Uterus (tissue), 4 donors: ENCODE measurements at places on chromosomes 7 and 10. TPM values are rescaled to one million over a fixed set of nuclear protein-coding genes. Genes with fewer than 3 reads are reported as not detected.
A peak's percentile ranks its signal among the peaks of the same experiment; 100 is the strongest.

DNA sequence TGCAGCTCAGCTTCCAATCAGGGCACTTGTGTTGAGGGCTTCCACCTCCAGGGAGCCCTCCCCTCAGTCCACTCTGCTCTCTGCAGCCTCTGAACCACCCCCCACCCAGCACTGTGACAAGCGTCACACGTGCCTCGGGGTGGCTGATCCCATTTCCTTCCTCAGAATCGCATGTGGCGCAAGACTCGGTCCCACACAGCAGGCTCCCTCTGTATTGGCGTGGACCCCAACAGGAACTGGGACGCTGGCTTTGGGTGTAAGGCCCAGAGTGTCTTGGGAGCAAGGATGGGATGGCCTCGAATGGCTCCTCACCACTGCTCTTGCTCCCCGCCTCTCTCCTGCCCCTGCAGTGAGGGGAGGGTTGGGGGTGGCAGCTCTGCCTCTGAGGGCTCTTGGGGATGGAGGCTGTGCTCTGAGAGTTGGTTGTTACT, 4.1 kb downstream of the CPA1 start:
- no peak for DNase-seq

GRCh38 chr7:15490291-15490690, 71.5 kb downstream of the AGMO start:
- no peak for DNase-seq

- DNase-seq, result no peak
These were observed 12.7 kb downstream of the STEAP2 start for GRCh38 chr7:90224195-90224594.

GRCh38 chr7:124898531-124898930, 31.1 kb downstream of the POT1 start:
- no peak for DNase-seq

GFRA1 gene
- 52.1 TPM for total RNA-seq

GRCh38 chr10:782751-783648, 93.5 kb upstream of the DIP2C start:
- no peak for DNase-seq

DNA sequence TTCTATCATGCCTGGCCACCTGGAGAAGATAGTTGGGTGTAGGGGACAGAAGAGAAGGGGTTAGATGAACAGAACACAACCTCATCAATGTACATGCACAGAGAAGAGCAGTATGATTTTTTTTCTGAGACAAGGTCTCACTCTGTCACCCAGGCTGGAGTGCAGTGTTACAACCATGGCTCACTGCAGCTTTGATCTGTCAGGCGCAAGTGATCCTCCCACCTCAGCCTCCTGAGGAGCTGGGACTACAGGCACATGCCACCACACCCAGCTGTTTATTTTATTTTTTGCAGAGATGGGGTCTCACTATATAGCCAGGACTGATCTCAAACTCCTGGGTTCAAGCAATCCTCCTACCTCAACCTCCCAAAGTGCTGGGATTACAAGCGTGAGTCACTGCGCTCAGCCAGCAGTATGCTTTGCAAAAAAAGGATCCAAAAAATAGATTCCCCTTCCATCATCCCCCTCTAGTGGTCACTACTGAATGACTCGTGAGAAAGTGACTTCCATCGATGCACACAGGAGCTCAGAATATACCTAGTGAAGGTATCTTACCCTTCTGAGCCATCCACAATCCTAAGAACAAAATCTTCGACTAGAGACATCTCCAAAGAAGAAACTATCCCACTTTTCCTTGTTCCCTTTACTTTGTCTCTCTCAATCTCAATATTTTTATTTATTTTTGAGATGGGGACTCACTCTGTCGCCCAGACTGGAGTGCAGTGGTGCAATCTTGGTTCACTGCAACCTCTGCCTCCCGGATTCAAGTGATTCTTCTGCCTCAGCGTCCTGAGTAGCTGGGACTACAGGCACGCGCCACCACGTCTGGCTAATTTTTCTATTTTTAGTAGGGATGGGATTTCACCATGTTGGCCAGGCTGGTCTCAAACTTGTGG, 21.0 kb downstream of the ZCWPW1 start:
- DNase-seq, result peak; percentile 53

DNA sequence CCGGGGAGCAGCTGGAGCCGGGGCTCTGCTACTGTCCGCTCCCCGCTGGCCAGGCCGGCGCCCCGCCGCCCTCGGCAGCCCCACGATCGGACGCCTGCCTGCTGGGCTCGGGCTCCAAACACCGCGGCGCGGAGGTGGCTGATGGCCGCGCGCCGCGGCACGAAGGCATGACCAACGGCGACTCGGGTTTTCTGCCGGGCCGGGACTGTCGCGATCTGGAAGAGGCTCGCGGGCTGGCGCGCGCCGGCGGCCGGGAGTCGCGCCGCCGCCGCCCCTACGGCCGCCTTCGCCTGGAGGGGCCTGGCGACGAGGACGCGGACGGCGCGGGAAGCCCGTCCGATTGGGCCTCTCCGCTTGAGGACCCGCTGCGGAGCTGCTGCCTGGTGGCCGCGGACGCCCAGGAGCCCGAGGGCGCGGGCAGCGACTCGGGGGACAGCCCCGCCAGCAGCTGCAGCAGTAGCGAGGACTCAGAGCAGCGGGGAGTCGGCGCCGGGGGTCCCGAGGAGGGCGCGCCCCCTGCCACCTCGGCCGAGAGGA, 570 bp downstream of the TBC1D12 start:
- no peak for DNase-seq

DNA sequence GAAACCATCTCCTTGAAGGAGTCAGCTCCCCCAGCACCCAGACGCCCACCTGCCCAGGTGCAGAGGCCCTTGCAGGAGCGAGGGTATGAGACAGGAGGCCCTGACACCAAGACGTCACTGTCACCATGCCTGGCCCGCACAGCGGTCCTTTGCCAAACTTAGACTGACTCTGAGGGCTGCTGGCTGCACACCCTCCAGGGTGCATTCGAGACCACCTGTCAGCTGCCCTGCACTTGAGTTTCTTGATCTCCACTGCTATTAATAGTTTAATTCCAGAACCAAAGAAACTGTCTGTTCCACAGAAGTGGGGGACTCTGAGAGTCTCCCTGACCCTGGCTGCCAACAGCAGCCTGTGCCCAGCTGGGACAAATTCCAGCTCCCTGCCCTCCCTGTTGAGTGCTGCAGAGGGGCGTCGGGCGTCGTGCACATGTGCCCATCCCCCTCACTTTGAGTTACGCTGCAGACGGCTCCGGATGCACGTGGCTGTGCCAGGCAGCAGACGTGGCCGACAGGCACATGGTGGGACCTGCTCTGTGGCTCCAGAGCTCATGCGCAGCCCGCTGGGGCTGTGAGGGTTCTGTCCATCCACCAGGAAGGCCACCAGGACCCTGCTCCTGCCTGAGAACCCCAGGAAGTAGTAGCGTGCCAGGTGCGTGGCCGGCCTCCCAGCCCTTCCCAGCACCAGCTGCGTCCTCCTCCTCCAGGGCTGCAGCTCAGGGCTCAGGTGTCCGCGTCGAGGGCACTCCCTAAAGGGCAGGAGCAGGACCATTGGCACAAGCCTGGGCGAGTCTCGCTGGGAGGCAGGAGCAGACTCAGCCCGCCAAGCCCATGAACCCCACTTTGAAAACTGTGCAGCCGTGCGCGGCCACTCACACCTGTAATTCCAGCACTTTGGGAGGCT, 24.8 kb downstream of the ELFN1 start:
- DNase-seq, result no peak

NAT16 gene
- not detected for total RNA-seq

GRCh38 chr10:88890681-88891381, 10.8 kb downstream of the STAMBPL1 start:
- no peak for DNase-seq

- DNase-seq, result no peak
These were observed 165.2 kb downstream of the PTEN start for GRCh38 chr10:88028654-88029053.

DNA sequence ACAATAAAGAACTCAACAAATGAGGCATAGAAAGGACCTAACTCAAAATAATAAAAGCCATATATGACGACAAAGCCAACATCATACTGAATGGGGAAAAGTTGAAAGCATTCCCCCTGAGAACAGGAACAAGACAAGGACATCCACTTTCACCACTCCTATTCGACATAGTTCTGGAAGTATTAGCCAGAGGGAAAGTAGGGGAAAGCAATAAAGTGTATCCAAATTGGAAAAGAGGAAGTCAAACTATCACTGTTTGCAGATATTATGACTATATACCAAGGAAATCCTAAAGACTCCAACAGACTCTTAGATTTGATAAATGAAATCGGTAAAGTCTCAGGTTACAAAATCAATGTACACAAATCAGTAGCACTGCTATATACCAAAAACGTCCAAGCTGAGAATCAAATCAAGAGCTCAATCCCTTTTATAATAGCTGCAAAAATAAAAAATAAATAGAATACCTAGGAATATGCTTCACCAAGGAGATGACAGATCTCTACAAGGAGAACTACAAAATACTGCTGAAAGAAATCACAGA, 4.8 kb downstream of the ANXA7 start:
- DNase-seq, result no peak

TMEM176A gene
- total RNA-seq, result 20.4 TPM

ASAH2 gene
- total RNA-seq, result 1.6 TPM

POLR3A gene
- total RNA-seq, result 19.4 TPM

DNA sequence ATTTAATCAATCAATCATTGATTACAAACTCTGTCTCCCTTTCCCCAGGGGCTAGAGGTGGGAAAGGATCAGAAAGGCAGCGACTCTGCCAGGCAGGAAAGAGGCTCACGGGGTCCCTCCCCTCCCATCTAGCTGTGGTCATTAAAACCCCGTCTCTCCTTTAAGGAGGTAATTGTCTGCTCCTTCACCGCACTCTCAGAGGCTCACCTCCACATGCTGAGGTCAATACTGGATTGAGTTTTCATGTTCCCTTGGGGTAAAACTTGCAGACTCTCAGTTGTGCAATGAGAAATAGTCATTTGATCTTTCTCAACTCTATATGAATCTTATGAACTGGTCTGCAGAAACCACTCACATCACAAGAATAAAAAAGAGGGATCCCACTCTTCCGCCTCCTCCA, 368.8 kb downstream of the ADRA2A start:
- no peak for DNase-seq

OR6V1 gene
- not detected for total RNA-seq

GRCh38 chr7:81273601-81274397, 354.9 kb upstream of the SEMA3C start:
- no peak for DNase-seq

KNDC1 gene
- 12.5 TPM for total RNA-seq

DNA sequence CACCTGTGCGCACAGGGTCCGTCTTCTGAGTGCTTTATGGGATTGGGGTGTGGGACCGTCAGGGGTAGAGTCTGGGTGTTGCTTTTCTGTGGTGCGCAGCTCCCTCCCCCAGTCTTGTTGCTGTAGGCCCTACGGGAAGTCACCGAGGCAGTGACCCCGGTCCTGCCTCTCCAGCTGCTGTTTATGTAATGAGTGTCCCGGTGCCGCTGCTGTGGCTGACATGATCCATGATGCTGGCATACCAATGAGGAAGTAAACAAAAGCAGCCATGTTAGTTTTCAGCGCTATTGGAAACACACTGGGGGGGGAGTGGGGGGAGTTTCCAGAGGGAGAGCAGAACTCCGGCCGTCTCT, 1.1 kb downstream of the TRIM8 start:
- DNase-seq, result no peak

FAM25A gene
- total RNA-seq, result not detected

- DNase-seq, result no peak
These were observed 15.2 kb downstream of the PALD1 start for GRCh38 chr10:70493660-70494234.

PCDH15 gene
- not detected for total RNA-seq

- DNase-seq, result peak; percentile 53
These were observed 851 bp upstream of the GOT1 start for GRCh38 chr10:99431190-99431760.

CLIP2 gene
- 25.1 TPM for total RNA-seq
